Adrenal gland (tissue), 19 donors: ENCODE measurements at places on chromosomes 13 and 19. TPM values are rescaled to one million over a fixed set of nuclear protein-coding genes. Genes with fewer than 3 reads are reported as not detected.

The FAM174C gene
- polyA plus RNA-seq = 139 TPM

DNA sequence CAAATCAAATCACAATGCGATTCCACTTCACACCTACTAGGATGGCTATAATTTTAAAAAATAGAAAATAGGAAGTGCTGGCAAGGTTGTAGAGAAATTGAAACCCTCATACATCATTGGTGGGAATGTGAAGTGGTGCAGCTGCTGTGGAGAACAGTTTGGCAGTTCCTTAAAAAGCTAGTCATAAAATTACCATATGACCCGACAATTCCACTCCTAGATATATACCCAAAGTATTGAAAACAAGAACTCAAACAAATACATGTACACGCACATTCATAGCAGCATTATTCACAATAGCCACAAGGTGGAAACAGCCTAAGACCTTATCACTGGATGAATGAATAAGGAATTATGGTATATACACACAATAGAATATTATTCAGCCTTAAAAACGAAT lies 12.0 kb downstream of the HMGB1 start:
- no peak for DNase-seq

GRCh38 chr19:5128251-5128935 lies 159.5 kb downstream of the KDM4B start:
- peak; percentile 86 for DNase-seq

GRCh38 chr13:97165502-97166425 lies 56.4 kb upstream of the MBNL2 start:
- no peak for DNase-seq

DNA sequence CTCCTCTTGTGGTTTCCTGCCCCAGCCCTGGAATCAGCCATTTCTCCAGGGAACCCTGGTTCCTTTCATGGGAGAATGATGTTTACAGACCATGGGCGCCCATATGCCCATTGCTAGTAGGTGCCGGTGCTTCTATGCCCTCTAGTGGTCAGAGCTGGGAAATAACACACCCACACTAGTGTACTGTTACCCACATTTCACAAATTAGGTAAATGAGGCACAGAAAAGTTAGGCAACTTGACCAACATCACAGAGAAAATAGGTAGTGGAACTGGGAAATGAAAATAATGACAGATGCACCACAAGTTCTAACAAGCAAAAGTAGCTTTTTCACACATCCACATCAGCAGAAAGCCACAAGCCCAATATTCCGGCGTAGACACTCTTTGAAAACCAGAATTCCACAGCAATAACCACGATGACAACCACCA lies 1.3 kb upstream of the CEACAM3 start:
- DNase-seq = peak; percentile 39

DNA sequence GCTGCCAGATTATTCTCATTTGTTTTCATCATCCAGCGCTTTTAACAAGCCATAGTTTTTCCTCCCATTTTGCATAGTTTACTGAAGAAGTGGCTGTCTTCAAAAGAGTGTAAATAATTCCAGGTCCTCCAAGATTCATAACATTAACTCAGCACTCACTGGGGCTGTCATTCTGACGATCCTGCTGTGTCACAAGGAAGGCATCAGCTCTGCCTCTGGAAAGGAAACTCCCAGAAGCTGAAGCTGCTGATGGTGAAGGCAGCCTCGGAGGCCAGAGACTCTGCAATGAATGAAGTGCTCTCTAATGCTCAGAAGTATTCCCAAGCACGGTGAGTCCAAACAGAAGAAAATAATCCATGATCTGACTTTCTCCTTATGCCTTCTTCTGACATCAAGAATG lies 60.0 kb downstream of the FLT1 start:
- DNase-seq = no peak

GRCh38 chr13:65011378-65011777 lies 2218.8 kb downstream of the PCDH9 start:
- DNase-seq = no peak
